ENCODE measurements at places on chromosomes 5 and 9.
A peak's percentile ranks its signal among the peaks of the same experiment; 100 is the strongest.

DNA sequence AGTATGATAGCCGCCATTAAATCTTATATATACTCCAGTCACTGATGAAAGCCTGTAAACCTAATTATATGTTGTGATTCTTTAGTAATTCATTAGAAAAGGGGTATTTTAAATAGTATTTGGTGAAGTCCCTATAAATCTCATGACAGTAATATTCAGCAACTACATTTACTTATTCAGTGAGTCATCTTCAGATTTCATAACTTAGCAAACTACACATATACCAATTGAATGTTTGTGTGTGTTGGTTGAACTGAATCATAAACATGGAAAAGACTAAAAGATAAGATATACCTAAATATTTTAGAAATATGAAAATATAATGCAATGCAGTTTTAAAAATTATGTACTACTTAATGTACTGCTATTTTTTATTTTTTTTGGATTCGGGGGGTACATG lies 1050.4 kb downstream of the MAT2B start:
- no peak for DNase-seq

DNA sequence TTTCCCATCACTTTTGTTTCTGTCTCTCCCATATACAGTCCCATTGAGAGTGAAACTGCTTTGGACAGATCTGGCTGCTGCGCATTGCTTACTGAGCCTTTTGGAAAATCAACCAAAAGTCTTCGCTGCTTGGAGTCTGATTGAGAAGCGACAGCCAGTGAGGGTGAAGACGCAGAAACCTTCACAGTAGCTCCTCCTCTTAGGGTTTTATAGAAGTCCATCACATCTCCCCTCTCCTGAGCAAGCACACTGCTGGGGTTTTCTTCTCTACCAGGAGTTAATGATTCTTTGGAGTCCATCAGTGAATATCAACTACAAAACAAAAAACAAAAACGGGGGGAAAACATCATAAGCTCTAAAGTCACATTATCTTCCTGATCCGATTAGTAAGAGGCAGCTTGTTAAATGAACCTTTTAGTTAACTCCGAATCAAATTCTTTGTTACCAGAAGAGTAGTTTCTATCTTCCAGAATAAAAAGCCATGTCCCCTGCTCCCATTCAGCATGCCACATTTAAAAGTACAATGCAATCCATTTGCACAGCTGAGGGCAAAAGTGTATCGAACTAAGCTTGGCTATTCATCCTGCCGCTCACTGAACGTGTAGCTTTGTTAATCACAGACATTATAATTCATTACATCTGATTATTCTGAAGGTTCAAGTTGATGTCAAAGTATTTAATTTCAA lies 2.8 kb downstream of the NR3C1 start:
- no peak for DNase-seq

DNA sequence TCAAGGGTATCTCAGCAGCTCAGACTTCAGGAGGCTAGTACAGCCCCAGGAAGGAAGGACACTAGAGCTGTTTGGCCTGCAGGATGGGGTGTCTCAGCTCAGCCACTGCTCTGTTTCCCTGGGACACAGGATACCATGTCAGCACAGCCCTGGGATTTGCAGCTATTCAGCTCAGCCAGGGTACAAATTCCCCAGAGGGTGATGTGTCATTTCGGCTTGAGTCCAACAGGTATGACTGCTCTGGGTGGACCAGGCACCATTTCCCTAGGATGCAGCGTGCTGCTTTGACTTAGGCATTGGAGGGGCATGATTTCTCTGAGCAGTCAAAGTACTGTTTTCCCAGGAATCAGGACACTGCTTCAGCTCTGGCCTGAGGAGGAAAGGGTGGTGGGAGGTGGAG lies 130.1 kb downstream of the ARSB start:
- no peak for DNase-seq

GRCh38 chr5:83368835-83369234 lies 102.7 kb upstream of the VCAN start:
- no peak for DNase-seq

DNA sequence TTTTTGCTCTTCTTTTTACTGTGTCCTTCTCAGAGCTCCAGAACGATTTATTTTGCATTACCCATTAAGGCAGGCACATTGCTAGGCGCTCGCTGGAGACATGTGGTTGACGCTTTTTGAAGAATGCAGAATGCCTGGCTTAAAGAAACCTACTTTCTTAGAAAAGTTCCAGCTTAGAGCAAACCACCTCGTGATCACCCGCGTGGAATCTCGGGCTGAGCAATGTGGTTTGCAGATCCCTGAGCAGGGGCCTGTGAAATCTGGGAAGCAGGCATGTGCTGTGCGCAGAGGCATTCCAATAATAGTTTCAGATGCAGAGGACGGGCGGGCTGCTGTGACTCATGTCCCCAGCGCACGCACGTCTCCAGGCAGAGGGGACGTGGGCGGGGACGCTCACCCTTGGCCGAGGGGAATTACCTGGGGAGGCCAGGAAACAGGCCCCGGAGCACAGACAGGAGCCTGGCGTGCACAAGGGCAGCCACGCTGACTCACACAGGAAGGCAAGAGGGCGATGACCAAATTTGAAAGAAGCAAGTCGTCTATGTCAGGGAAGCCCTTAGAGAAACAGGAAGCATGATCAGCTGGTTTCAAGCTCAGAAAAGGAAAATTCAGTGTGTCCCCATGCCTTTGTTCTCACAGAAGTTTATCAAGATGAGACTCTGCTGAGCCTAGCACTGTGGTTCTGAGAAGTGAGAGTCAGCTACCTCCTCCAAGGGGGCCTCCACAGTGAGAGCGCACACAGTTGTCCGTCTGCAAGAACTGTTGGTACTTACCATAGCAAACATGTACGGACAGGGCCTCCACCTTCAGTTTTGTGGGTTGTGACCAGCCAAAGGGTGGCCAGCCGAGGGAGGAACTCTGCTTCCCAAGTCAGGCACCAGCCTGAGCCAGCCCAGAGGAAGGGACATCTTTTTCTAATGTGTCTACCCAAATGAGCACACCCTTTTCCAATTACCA lies 218.6 kb downstream of the PIK3R1 start:
- DNase-seq = peak; percentile 93

GRCh38 chr9:15374310-15374709 lies 48.4 kb upstream of the SNAPC3 start:
- no peak for DNase-seq

GRCh38 chr5:95164861-95165260 lies 120.0 kb downstream of the MCTP1 start:
- DNase-seq = no peak

GRCh38 chr9:16883586-16883985 lies 13.1 kb upstream of the BNC2 start:
- DNase-seq = no peak

- DNase-seq = no peak
These were observed 117.0 kb downstream of the GLIS3 start for GRCh38 chr9:4182831-4183230.

GRCh38 chr9:127095411-127095810 lies 27.0 kb downstream of the ANGPTL2 start:
- no peak for DNase-seq

DNA sequence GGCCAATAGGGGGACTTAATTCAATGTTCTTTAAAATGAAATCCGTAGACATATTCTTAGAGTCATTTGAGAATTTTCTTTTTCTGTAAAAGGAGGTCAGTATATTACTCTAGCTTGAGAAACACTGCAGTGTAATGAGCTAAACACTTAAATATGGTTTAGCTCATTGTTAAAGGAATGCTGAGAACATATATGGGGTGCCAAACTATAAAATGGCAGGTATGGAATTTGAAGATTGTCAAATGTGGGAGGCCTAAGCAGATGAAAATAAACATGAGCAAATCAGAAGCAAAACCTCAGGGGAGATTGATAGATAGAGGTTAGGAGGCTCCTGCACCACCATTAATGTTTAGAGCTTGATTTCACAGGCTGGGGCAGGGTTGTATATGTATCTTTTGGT lies 57.9 kb downstream of the STX17 start:
- DNase-seq = no peak

- no peak for DNase-seq
These were observed 67.6 kb downstream of the ANKRD33B start for GRCh38 chr5:10631316-10631996.

DNA sequence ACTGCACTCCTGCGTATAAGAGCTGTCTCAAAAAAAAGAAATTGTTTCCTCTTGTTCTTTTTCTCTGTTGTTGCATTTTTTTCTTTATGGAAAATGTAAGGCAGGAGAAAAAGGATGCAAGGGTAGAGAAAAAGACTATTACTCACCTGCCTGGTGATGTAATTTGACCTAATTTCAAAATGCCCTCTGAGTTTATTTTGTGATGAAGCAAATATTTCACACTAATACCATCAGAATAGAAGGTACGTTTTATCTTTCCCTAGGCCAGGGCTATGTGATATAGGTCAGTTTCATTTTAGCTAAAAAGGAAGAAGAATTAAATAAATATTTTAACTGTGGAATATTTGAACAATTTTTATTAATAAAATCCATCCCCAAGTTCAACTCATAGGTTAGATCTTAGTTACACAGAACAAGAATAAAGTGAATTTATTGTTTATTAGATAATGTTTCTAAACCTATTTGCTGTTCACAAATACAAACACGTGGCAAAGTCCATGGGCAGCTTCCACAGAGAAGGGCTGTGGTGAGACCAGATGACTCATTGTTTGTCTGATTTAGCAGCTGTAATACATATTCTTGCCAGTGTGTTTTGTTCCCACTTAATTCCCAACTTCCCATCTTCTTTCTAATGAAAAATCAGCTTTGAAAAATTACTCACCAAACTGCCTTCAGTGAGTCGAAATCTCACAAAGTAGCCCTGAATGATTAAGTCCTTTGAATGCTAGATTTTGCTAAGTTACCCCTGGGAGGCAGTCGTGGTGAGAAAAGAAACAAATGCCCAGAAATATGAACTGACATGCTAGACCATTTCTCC lies 52.8 kb upstream of the CCDC112 start:
- DNase-seq = no peak

- no peak for DNase-seq
These were observed 20.2 kb upstream of the PCDHB1 start for GRCh38 chr5:141031006-141031405.

- no peak for DNase-seq
These were observed at the start of gene CCDC187 for GRCh38 chr9:136303825-136304416. Gene CCDC187, minus strand, starts transcription at chr9:136304094. Its CDS starts 264 bp downstream, at chr9:136303830.

- DNase-seq = no peak
These were observed 30.4 kb downstream of the TBC1D2 start for GRCh38 chr9:98225015-98225442.

DNA sequence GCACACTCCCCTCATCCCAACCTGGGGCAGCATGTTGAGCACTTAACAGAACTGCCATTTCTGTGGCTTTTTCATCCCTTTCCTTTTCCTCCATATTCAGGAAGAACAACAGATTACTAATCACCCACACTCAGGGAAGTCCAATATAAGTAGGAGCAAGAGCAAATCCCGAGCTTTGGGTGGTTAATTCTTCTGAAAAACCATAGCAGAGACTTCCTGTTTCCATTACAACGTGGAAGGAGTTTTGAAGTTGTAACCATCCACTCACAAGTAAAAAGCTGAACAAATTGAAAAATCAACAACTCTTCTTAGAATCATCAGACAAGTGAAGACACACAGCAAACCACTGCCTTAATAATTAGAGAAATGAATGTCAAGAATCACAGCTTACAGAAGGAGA lies 8.2 kb downstream of the CTSL start:
- no peak for DNase-seq

- DNase-seq = no peak
These were observed 28.3 kb downstream of the JAK2 start for GRCh38 chr9:5013374-5013773.

GRCh38 chr5:146001544-146002190 lies 65.3 kb downstream of the SH3RF2 start:
- DNase-seq = no peak

GRCh38 chr9:77561331-77562018 lies 86.6 kb downstream of the GNA14 start:
- no peak for DNase-seq

DNA sequence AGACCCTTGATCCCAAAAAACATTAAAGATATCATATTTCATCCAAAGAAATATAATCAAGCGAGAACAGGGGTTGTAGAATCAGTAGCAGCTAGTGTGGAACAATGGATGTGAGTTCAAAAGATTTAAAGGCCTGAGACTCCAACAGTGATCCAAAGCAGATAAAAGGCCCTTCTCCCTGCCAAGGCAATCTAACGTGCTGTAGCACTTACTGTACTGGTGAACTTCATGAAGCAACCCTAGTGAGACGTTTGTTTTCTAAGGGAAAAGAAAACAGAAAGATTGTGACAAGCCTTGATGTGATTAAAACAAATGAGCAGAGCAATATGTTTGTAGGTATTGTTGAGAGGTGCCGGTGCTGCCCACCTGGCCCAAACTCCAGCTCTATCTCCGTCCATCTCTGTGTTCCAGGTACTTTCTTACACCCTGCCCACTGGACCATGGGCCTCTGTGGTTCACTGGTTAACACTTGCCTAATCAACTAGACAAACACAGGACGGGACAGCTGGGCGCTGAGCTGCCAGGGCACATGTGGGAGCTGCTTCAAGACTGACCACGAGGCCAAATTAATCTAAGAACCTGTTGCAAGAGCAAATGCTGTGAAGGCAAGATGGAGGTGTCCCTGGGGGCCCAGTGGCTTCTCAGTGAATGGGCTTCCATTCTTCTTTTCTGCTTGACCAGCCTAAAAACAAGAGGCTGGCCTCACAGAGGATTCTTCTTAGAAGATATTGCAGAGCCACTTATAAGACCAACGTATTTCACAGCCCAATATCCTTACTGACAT lies 265.5 kb downstream of the CWC27 start:
- no peak for DNase-seq
